ENCODE measurements at places on chromosomes 16 and 17. TPM values are rescaled to one million over a fixed set of nuclear protein-coding genes. Genes with fewer than 3 reads are reported as not detected.

The ITGB4 gene
- 18.0 TPM for total RNA-seq

The WBP2 gene
- total RNA-seq, result 62.2 TPM

The SOST gene
- not detected for total RNA-seq

The PHKB gene
- total RNA-seq, result 46.4 TPM

The SNAI3 gene
- total RNA-seq, result 0.98 TPM

The TELO2 gene
- total RNA-seq, result 13.0 TPM

The ZNF750 gene
- not detected for total RNA-seq

The RSL1D1 gene
- total RNA-seq, result 92.7 TPM

The ZNF747 gene
- 6.0 TPM for total RNA-seq

The PER1 gene
- 29.0 TPM for total RNA-seq

The KCNH6 gene
- 0.39 TPM for total RNA-seq

The FOXC2 gene
- 0.17 TPM for total RNA-seq

- no peak for DNase-seq
These were observed 172.5 kb downstream of the RPTOR start for GRCh38 chr17:80716986-80717719.

DNA sequence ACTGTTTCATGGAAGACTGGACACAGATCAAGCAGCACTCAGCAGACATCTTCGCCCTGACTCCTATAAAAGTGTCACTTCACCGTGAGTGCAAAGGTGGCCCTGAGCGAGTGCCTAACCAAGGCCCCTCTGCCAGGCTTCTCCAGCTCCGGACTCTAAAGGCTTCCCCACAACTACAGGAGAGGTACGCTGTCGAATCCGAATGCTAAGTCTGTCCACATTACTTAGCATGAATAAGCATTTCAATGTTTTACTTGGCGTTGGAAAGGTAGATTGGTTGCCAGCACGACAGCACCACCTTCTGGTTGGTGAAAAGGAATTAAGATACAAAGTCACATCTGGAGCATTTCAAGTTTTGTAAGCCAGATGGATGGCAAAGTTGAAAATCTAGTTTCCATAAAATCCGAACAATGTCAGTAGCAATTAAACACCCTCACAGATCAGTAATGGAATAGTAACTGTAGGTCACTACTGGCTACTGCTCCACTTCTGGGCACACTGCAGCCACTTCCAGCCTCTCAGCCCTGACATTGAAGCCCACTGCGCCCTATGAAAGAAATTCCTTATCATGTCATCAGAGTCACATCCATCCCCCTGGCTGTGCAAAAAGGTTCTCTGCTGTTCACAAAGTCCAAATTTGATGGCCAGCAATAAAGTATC is 100.9 kb downstream of the PARN start:
- DNase-seq, result peak; percentile 68

- DNase-seq, result no peak
These were observed 191.1 kb downstream of the ZFHX3 start for GRCh38 chr16:72856797-72857196.

DNA sequence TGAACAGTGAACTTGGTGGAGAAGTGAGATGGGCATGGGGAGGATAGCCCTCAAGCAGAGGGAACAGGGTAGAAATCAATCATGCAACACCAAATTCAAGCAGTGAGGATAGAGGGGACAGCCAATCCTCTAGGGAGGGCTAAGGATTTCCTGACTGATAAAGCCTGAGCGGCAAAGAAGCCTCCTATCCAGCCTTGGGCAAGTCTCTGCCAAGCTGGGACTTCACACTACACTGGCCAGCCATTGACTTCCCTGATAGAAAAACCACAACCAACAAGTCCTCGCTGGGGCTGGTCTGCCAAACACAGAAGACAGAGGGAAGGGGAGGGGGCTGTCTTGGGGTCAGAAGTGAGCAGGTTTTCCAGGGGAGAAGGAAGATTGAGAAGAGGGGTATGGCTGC is 2.5 kb upstream of the FBXL19 start:
- DNase-seq, result no peak

DNA sequence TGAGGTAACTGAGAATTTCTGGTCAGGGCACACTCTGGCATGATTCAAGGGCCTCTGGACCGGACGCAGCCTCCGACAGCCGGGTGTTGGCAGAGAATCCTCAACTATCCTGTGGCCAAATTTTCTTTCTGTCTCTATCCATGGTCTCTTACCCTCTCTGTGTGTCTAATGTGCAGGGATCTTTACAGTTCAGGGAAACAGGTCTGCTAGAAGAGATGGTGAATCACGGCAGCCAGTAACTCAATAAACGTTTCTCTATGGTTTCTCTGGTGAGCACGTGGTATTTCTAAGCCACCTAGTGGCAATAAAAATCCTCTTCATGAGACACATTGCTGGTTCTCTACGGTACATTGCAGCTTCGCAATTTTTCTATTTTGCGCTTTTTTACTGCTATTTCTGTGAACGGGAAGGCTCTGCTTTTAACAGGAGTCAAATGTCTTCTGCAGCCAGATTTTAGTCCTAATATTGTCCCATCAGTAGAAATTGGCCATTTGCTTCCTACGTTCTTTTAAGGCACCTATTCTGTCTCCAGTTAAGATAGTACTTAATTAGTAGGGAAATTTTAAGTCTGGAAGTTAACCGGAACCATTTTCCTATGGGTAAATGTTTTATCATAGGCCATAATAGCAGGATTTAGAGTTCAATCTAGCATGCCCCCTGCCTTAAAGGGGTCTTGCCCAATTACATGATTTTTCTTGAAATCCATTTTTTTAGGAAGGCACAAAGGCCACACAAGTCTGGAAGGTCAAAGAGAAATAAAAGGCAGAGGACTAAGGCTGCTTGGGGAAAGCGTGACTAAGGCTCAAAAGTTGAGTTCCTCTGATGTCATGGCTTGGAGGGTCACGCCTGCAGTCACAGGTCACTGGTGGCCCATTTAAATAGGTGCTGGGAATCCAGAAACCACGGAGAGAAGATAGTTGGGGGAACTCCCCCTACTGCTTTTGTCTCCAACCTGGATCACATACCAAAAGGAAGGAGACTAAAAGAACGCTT is 31.5 kb downstream of the QPRT start:
- DNase-seq, result no peak

GRCh38 chr17:30237296-30238002 is 2.0 kb upstream of the SLC6A4 start:
- no peak for DNase-seq

DNA sequence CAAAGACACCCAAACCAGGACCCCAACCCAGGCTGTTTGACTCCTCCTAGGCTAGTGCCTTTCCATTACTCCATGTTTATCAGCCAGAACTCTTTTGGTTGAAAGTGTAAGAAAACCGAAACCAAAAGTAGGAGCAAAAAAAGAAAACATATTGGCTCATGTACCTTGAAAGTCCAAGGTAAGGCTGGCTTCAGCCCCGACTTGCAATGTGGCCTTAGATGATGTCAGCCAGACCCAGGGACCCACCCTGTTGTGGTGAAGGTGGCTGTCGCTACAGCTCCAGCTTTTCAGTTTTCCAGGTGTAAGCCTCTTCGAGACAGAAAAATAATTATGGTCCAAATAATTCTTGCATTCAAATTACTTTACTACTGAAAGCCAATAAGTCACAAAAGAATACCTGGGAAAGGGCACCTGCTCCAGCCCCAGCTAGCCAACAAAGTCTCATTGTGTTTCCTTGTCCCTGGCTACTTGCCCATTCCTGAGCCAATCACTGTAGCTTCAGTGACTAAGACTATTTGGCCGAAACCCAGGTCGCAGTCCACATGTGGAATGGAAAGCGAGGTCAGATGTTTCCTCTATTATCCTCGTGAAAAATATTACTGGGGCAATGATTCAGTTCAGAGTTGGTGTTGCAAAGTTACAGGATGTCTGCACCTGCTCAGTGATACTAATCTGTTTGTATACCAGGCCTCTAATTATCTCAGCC is 20.7 kb downstream of the DNAH9 start:
- peak; percentile 90 for DNase-seq

DNA sequence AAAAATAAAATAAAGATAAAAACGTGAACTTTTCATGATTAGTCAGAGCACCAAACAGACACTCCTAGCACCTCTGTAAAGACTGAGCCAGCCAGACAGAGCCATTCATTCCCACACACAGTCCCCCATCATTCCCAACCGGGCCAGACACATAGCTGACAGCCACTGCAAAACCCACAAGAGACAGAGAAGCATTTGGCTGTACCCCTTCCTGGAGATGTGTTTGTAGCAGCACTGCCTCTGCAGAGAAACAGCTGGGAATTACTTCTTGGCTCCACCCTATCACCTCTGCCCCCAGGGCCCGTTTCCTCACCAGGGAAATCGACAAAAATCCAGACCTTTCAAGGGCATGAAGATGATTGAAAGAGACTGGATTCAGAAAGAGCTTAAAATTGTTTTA is 46.4 kb downstream of the MYH11 start:
- no peak for DNase-seq

GRCh38 chr17:47844814-47845715 is 4.0 kb upstream of the SCRN2 start:
- no peak for DNase-seq

- DNase-seq, result no peak
These were observed 10.9 kb downstream of the CDRT4 start for GRCh38 chr17:15456496-15456895.

GRCh38 chr17:42623732-42624596 is 14.5 kb downstream of the TUBG1 start:
- peak; percentile 88 for DNase-seq

- no peak for DNase-seq
These were observed 162.6 kb upstream of the XYLT1 start for GRCh38 chr16:17633181-17633951.

GRCh38 chr17:556431-556995 is 158.1 kb downstream of the VPS53 start:
- no peak for DNase-seq

- DNase-seq, result no peak
These were observed 178.3 kb upstream of the CHMP6 start for GRCh38 chr17:80813318-80813717.

- no peak for DNase-seq
These were observed 34.6 kb upstream of the ALDH3A2 start for GRCh38 chr17:19613979-19614378.

- no peak for DNase-seq
These were observed 210.0 kb upstream of the DYNLRB2 start for GRCh38 chr16:80330803-80331202.

DNA sequence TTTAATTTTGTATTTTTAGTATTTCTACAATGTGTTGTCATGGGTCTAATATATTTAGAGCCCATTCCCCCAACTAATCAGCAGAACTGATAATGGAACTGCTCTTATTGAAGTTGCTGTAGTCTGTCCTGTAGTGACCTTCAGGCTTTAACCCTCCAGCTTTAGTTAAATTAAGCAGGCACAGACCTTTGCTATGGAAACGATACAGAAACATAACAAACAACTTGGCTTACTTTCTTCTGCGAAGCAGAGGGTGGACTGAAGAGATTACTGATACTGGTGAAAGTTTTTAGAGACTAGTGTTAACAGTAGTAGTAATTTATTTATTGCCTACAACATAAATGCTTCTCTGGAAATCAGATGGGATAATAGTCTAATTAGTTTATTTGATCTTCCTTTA is 61.4 kb downstream of the NFATC3 start:
- DNase-seq, result no peak

DNA sequence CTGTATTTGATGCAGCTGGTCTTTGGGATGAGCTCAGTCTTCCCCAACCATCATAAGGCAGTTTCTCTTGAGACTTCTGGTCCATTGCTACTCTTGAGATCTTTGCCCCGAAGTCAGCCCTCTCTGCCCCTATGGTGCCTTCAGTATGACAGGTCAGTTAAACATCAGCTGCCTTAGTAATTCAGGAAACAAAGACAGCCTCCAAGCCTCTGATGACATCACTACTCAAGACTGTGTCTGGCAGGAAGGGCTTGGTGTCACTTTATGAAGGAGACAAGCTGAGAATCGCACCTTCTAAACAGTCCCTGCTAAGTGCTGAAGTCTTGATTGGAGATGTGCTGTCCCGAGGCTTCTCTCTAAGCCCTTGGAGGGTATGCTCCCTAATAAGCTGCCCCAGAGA is 104.9 kb upstream of the TBX2 start:
- no peak for DNase-seq

GRCh38 chr17:62611728-62612127 is 15.7 kb upstream of the MRC2 start:
- no peak for DNase-seq

DNA sequence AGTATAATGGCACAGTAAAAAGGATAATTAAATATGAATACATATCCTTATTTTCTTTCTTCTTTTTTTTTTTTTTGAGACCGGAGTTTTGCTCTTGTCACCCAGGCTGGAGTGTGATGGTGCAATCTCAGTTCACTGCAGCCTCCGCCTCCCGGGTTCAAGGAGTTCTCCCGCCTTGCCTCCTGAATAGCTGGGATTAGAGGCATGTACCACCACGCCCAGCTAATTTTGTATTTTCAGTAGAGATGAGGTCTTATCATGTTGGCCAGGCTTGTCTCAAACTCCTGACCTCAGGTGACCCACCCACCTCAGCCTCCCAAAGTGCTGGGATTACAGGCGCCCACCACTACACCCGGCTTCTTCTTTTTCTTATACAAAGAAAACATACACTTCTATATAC is 12.0 kb downstream of the GABARAPL2 start:
- no peak for DNase-seq

GRCh38 chr17:17073581-17074403 is 31.5 kb downstream of the MPRIP start:
- DNase-seq, result peak; percentile 55

DNA sequence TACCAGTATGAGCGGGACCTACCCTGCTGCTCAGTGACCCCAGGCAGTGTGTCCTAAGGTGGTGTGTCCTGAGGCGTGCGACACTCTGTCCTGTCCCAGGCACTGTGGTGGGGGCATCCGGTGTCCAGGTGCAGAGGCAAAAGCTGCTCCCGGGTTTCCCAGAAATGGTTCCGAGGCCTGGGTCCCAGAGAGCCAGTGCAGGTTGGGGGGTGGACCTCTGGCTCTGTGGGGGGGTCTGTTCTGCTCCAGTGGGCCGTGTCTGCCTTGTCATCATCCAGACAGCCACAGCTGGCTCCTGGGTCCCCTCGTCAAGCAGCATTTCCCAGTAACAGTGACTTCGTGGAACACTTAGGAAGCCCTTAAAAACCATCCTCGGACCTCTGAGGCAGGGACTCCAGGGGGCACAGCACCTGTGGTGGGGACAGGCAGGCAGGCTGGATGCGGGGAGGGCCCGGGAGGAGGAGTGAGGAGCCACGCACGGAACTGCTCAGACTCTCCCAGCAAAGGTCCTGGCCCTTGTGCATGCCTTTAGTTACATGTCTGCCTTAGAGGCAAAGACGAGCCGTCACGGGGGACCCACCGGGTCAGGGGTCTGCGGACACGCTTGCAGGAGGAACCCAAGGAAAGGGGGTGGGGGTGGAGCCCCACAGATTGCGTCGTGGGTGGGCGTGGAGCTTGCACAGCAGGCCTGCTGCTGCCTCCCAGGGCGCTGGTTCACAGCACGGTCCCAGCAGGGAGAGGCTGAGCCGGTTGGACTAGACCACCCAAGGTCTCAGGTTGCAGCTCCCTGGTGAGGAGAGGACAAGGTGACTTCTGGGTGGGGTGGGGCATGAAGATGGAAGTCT is 5.6 kb downstream of the SLC16A3 start:
- no peak for DNase-seq

All from pancreas (tissue), 10 donors.